Karpas-422 (cell line): ENCODE measurements at places on chromosomes 4 and X. TPM values are rescaled to one million over a fixed set of nuclear protein-coding genes. Genes with fewer than 3 reads are reported as not detected.

The RBBP7 gene
- 138 and 185 TPM in 2 replicates for total RNA-seq

The DMRTC1 gene
- total RNA-seq: not detected in 2 replicates

The RHOXF2 gene
- not detected in 2 replicates for total RNA-seq

DNA sequence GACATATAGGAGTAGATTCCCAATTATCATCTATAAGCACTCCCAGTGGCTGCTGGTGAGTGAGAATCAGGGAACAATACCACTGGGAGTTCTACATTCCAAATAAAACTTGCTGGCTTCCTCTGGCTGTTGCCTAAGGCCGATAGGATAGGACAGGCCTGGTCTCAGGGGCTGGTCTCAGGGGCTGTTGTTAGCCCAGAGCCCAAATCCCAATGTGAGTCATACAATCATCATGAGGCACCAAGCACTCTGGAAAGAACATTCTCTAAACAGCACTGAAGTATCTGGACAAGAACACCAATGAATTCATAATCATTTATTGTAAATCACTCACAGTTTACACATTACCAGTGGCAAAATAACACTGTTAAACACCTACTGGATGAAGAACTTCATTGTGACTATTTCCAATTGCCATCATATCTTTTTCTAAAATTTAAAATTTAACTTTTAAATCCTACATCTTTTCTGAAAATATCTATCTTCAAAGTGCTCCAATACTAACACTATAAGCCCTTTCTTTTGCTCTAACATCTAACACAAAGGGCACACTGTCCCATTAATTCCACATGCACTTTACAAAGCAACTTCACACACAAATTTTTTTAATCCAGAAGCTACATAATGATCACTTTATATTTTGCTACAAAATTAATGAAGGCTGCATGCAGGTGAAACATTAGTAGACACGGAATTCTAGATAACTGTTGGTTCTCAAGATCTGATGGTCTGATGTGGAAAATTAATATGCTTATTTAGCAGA, 67.6 kb upstream of the TMEM150C start:
- no peaks in the 10 kb centered on the region for H3K27me3 ChIP-seq
- no peak for DNase-seq
- H3K36me3 ChIP-seq: no peaks in the 10 kb centered on the region; the same call in 1 of the 2 replicates
- no peak overlapping the region for H3K27ac ChIP-seq
- no peak overlapping the region for H3K4me3 ChIP-seq

DNA sequence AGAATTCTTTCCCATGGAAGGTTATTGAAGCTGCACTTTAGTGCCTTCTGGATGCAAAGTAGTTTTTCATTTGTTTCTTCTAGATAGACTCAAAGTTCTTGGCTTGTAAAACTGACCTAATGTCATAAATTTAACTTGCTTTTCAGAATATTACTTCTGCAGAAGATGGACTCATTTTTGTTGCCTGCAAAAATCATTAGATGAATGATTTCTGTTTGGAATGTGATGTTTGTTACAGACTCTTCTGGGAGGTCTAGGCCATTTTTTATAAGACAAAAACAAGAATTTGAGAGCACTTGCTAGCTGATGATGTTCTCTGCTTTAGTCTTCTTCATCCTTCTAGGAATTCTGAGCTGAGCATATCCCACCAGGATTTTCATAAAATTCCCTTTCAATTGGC, 308.6 kb upstream of the GIMD1 start:
- H3K27me3 ChIP-seq: no peaks in the 10 kb centered on the region
- no peak overlapping the region for H3K27ac ChIP-seq
- no peaks in the 10 kb centered on the region for H3K4me1 ChIP-seq

- H3K4me3 ChIP-seq: 0 out of 2 replicates have a peak within 1 kb of the TSS, but pooled peaks have one; percentile 22
- peaks cover 11% of the 10 kb centered on the region for H3K4me1 ChIP-seq
- H3K27ac ChIP-seq: no peak within 1 kb of the TSS
- H3K27me3 ChIP-seq: no peaks in the 10 kb centered on the region
Measured at GRCh38 chr4:1011022-1011665, at the start of gene FGFRL1. Gene FGFRL1 (plus strand): TSS chr4:1011626. CDS start chr4:1012486, 860 bp downstream.

The TMEM47 gene
- total RNA-seq: not detected in 2 replicates

DNA sequence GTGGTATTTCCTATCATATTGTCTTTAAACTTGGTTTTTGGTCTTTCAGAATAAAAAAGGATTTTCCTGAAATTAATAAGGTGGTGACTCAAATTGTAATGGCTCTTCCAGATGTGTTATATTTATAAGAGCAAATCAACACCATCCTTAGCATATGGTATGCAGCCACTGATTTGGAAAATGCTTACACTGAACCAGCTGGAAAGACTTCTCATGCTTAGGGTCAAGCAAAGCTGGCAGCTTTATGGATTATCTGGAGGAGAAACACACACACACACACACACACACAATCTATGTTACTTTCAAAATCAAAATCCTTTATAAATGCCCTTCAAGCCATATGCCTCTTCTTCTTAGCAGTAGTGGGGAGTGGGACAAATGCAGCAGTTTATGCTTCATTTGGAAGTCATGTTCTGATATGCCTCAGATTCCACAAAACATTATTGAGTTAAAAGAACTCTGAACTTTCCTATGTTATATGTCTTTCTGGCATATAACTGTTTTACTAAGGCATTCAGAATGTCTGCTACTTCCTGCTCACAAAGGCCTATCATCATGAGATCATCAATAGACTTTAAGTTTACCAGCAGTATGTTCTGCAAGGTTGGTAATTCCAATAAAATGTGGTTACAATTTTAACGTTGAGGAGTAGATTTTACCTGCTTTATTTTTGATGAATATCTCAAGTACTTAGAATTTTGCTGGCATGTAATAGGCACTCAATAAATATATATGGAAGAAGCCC, 72.9 kb upstream of the PRDM5 start:
- H3K4me3 ChIP-seq: no peak overlapping the region
- no peaks in the 10 kb centered on the region for H3K36me3 ChIP-seq
- H3K27ac ChIP-seq: no peak overlapping the region
- DNase-seq: no peak
- no peaks in the 10 kb centered on the region for H3K27me3 ChIP-seq

The TENM3 gene
- total RNA-seq: not detected in 2 replicates

GRCh38 chr4:42554072-42554471, 102.8 kb downstream of the ATP8A1 start:
- H3K36me3 ChIP-seq: no peaks in the 10 kb centered on the region
- H3K27ac ChIP-seq: no peak overlapping the region
- no peak overlapping the region for H3K4me3 ChIP-seq

DNA sequence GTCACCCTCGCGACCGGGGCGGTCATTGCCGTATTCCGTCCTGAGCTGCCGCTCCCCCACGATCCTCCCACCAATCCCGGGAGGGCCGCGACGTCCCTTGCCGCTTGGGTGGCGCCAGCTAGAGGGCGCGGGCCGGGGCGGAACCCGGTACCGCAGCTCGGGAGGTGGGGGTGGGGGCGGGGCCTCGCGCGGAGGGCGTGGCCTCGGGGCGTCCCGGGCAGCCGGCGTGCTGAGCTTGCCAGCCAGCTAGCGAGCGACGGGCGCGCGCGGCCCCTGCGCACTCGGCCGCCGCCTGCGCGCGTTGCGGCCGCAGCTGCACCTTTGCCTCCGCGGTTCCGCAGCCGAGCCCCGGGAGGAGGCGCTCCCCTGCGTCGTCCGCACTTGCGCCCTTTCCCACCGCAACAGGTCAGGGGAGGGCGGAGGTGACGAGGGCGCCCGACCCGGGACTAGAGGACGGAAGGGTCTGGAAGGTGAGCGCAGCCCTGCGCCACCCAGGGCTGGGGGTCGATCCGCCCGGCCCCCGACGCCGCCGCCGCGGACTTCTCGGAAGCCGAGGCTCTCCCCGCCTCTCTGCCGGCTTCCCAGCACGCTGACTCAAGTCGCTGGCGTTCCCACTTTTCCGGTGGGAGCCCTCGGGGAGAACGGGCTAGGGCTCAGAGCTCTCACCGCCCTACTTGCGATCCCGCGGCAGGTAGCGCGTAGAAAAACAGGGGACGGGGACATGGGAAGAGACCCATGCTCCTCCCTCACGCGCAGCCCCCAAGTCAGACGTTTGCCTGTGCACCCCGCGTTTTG, at the start of gene AFF1:
AFF1 (plus strand) TSS at position 241 of the 795 bp plus-strand sequence. CDS start 13,523 bp downstream, outside the sequence.
- H3K4me3 ChIP-seq: peak within 1 kb of the TSS; percentile 77
- no peaks in the 10 kb centered on the region for H3K27me3 ChIP-seq
- H3K36me3 ChIP-seq: no peaks in the 10 kb centered on the region
- DNase-seq: peak; percentile 91

GRCh38 chrX:118536687-118537461, 41.3 kb downstream of the DOCK11 start:
- H3K4me1 ChIP-seq: peaks cover 55% of the 10 kb centered on the region
- H3K4me3 ChIP-seq: peak overlapping the region; percentile 49
- peak; percentile 81 for DNase-seq
- no peaks in the 10 kb centered on the region for H3K36me3 ChIP-seq

DNA sequence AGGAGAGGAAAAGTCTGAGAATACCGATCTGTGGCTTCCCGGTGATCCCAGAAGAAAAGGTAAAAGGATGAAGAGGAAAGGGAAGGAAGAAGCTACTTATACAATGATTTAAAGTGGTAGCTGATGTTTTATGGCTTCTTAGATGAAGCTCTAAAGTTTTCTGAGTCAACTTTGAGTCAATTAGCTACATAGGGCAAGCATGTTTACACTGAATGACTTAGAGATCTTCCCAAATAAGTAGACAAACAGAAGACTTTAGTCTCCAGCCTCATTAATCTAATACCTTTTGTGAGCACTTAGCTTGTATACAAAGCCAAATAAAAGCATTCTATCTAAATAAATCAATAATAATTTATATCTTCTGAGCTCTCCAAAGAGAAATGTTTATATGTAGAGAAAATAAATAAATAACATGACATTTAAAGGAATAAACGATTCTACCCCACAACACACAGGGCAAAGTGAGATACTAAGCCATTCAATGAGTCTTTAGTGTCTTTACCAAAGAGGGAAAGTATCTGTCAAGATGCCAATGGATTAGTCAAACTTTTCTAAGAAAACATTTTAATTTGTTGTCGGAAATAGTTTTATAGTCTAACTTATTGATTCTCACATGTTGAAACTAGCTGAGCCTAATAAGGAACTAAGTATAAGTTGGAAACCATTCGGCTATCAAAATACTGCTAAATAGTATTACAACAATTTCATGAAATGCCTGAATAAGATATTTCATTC, 46.0 kb upstream of the TMEM184C start:
- no peaks in the 10 kb centered on the region for H3K27me3 ChIP-seq
- H3K4me1 ChIP-seq: no peaks in the 10 kb centered on the region
- H3K4me3 ChIP-seq: no peak overlapping the region
- no peaks in the 10 kb centered on the region for H3K36me3 ChIP-seq
- DNase-seq: no peak

DNA sequence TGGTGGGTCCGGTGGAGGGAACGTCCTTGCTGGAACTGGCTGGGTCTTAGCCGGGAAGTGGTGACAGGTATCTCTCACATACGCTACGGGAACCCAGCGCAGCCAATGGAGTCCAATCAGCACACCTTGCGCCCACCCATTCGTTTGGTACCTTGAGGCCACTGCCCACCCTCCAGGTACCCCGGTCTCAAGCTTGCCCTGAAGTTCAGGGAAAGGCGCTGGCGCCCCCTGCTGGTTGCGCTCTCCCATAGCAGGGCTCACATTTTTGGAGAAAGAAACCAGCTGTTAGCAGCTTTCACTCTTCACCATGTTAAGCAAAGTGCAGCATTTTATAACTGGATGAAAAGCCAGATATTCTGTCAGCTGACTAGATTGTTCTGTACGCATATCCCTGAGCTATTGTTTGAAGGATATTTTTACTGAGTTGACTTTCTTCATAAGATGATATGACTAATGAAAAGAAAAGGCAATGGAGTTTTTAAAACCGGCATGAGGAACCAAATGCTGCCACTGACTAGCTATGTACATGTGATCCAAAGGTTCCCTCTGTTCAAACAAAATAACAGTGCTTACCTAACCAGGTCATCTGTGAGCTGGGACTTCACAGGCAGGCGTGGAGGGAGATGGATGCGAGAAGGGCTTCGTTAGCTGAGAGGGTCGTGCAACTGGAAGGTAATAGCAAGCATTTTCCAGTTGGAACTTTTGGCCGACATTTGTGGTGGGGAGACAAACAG, 43.7 kb downstream of the OTOP1 start:
- H3K4me3 ChIP-seq: no peak overlapping the region
- no peak overlapping the region for H3K27ac ChIP-seq
- no peaks in the 10 kb centered on the region for H3K36me3 ChIP-seq
- no peaks in the 10 kb centered on the region for H3K27me3 ChIP-seq

DNA sequence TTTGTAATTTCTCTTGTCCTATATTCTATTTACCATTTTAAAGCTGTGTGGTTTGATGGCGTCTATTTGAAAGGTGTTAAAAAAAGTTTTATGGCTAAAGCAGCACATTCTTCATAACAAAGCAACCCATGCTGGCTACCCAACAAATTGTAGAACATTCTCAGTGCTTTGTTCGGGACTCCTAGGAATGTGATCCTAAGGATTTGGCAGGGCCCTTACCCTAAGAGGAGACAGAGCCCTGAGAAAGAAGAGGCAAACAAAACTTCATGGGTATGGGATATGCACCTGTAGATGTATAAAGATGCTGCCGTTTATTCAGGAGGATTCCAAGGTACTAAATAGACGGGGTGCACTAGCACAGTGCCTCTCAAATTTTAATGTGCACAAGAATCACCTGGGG, 370.8 kb upstream of the DIPK2B start:
- no peak for DNase-seq
- H3K27me3 ChIP-seq: no peaks in the 10 kb centered on the region
- H3K4me3 ChIP-seq: no peak overlapping the region
- H3K4me1 ChIP-seq: no peaks in the 10 kb centered on the region

GRCh38 chrX:69503782-69504625, at the start of gene NALF2:
Gene NALF2 (plus strand): TSS chrX:69504326. CDS start chrX:69505283, 957 bp downstream.
- H3K27me3 ChIP-seq: no peaks in the 10 kb centered on the region
- H3K4me3 ChIP-seq: peak within 1 kb of the TSS; percentile 63; the same call in 1 of the 2 replicates
- H3K36me3 ChIP-seq: no peaks in the 10 kb centered on the region
- H3K27ac ChIP-seq: no peak within 1 kb of the TSS
- no peaks in the 10 kb centered on the region for H3K4me1 ChIP-seq
- DNase-seq: peak; percentile 75

The DDIT4L gene
- total RNA-seq: not detected in 2 replicates

DNA sequence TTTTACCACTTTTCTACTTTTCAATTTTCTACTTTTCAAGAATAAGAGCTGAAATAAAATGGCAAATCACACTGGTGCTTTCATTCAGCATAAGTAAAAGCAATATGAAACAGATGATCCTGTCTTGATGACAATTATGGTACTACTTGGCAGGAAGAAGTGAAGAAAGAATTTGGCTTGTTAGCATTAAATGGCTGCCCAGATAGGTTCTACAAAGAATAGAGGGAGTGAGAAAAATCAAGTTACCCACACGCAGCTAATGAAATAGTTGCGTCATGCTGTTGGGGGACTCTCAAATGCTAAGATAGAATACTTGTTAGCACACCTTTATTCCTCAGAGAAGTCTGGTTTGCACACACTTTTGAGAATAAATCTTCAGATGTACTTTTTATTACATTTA, 12.5 kb upstream of the LCORL start:
- no peak overlapping the region for H3K27ac ChIP-seq
- H3K36me3 ChIP-seq: no peaks in the 10 kb centered on the region
- H3K4me1 ChIP-seq: no peaks in the 10 kb centered on the region
- DNase-seq: no peak
- no peak overlapping the region for H3K4me3 ChIP-seq
- no peaks in the 10 kb centered on the region for H3K27me3 ChIP-seq

DNA sequence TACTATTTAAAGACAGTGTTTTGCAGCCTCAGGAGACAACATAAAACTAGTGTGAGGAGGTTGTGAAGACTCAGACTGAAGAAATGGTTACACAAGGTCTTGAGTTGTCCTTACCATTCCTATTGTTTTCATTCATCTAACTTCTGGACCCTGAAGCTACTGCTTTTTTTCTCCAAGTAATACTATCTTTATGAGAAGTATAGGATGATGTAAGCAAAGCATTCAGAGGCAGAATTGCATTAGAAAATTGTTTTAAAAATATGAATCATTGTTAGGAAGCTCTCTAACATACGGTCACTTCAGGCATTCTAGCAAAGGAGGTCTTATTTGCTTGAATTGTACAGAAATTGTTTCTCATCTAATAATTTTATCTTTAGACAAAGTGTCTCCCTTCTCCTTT, 357.8 kb downstream of the TLL1 start:
- H3K27ac ChIP-seq: no peak overlapping the region
- H3K36me3 ChIP-seq: no peaks in the 10 kb centered on the region
- no peak for DNase-seq
- no peak overlapping the region for H3K4me3 ChIP-seq
